Esophagus mucosa (tissue), 1 donor: ENCODE measurements at places on chromosomes 4 and X. TPM values are rescaled to one million over a fixed set of nuclear protein-coding genes. Genes with fewer than 3 reads are reported as not detected.

The HPRT1 gene
- total RNA-seq, result 28.3 TPM

The WNK3 gene
- 0.40 TPM for total RNA-seq

The CTPS2 gene
- 4.8 TPM for total RNA-seq

The MEPE gene
- total RNA-seq, result not detected

The PRSS12 gene
- total RNA-seq, result 5.7 TPM

The QDPR gene
- total RNA-seq, result 18.0 TPM

The G3BP2 gene
- 47.2 TPM for total RNA-seq

The SMPX gene
- not detected for total RNA-seq

The NSUN7 gene
- 2.0 TPM for total RNA-seq

The TXK gene
- total RNA-seq, result 1.4 TPM

The SMIM31 gene
- not detected for total RNA-seq

The OTUD6A gene
- total RNA-seq, result not detected
